ENCODE measurements at places on chromosomes 5 and 9. TPM values are rescaled to one million over a fixed set of nuclear protein-coding genes. Genes with fewer than 3 reads are reported as not detected.

DNA sequence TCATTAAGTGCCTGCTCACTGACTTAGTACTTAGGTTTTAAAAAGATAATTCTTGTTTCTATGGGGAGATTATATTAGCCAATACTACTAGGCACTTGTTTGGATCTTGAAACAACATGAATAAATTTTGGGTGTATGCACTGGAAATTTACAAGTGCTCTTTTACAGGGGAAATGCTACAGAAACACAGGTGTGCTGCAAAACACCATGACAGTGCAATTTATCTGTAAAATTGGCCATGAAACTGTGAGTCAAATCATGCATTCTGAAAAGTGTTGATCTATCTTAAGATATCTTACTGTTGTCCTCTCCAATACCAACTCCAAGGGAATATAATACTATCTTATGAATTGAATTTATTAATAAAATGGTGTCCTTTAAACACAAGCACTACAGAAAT lies 12.1 kb upstream of the PCDHB1 start:
- no peak for DNase-seq

DNA sequence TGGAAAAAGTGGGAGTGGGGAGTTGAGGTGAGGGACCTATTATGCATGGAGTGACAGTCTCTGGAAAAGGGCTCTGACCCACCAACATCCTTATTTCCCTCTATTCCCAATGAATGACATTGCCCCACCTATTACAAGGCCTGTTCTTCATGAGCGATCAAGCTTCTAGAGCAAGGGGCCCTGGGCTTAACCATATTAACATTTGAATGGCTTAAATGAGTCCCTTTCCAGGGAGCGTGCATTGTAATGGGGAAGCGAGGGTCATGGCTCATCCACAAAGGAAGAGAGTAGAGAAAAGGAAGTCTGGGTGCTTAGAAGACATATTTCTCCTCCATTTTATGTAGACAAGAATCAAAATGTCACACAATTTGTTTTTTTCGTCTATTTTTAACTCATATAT lies 255.5 kb downstream of the CAAP1 start:
- DNase-seq: no peak

- no peak for DNase-seq
These were observed 719.0 kb downstream of the PTPRD start for GRCh38 chr9:9893837-9894236.

DNA sequence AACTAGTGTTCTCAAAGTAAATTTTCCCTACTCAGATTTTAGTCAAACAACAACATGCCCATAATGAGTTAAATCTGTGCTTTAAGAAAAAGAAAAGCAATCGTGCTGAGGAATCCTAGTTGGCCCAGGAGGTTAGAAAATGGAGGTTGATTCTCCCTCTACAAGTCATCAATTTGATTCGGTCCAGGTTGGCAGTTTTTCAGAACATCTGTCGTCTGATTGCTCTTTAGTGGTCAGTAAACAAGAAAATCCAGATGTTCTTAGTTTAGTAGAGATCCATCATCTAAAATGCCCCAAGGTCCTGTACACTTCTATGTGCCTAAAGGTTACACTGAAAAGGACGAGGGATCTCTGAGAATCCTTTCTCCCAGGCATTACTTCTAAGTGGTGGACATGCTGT lies 659.2 kb downstream of the MTRR start:
- no peak for DNase-seq

DNA sequence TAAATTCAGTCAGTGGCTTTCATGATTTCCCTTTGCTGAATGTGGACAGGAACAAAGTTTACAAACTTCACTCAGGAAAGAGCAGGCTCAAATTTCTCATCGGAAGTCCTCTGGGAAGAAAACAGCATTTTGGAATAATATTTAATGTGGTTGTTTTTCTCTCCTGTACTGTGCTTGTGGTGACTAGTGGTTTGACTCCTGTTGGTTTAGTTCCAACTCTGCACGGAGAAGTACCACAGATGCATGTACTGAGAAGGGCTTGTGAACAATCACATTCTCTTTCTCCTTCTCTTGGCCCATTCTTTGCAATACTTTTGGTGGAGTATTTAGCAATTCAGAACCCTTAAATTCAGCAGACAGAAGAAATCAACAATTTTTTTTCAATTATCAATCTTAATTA lies 13.3 kb downstream of the MPDZ start:
- DNase-seq: no peak

GRCh38 chr5:122126177-122126755 lies 3.1 kb upstream of the ZNF474 start:
- peak; percentile 13 for DNase-seq

DNA sequence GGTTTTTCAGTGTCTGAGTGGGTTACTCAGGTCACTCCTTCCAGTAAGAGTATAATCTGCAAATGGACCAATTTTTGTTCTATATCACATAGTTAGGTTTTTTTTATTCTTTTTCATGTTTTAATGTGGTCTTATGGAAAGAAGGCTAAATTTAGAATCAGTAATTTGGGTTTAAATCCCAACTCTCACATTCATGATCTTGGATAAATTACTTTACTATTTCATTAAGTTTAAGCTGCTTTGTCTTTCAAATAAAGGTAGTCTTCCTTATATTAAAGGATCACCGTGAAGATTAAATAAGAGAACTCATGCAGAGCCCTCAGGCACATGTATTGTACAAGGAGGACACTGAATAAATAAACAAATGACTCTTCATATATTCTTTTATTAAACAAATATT lies 234.7 kb downstream of the SGCD start:
- no peak for DNase-seq

- DNase-seq: no peak
These were observed 68.8 kb downstream of the C9orf50 start for GRCh38 chr9:129552064-129552463.

DNA sequence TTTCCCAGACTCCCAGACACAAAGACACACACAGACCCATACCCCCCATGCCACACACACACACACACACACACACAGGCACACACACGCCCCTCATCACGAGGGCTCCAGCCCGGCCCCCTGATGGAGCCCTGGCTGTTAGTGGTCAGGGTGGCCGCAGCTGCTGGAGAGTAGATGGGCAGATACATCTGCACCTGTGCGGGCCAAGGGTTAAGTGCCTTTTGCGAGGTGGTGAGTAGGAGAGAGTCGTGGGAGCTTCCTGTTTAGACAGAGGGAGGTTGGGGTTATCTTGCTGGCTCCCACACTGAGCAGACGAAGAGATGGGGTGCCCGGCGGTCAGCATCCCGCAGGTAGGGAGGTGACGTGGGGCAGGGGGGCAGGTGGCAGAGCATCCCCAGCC lies 8.2 kb downstream of the PRRX2 start:
- no peak for DNase-seq

GRCh38 chr5:33800241-33800950 lies 91.4 kb downstream of the ADAMTS12 start:
- no peak for DNase-seq

DNA sequence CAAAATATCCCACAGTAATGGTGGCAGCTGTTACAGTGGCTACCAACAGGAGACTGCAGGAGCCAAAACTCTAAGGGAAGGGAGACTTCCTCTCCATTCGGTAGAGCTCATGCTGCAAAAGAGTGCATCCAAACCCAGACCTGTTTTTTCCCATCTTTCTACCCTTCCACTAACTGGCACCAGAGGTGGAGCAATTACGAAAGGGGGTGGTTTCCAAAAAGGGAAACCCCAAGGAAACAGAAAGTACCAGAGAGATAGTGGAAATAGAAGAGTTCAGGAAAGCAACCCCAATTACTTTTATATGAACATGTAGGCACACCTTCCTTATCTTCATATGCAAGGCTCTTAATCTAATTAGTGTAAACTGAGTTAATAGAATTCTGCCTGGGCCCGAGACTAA lies 7.3 kb upstream of the WDR41 start:
- no peak for DNase-seq

DNA sequence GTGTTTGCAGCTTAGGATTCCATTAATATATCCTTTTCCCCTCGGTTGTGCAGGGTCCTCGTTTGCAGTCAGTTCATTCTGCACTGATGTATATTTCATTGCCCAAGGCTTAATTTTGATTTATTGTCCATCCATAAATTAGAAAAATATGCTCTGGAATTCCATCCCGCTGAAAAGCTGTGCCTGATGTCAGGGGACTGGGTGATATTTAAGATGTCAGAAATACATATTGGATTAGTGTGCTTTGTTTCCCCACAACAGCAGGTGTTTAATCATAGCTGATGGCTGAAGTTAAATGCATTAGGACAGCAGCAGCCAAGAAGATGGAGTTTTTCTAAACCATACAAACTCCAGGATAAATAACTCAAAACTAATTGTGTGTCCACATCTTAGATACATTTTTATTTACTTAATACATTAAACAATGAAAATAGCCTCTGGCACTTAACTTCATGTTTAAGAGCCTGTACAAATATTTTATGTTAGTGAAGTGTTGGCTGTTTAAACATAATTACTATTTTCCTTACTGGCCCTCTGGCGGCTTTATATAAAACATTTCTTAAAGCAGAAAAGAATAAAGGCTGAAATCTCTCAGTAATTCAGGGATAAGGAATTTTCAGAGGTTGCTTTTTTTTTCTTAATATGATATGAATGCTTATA lies 170.4 kb upstream of the TBCA start:
- no peak for DNase-seq

- no peak for DNase-seq
These were observed 104.1 kb downstream of the ROR2 start for GRCh38 chr9:91845879-91846278.

- no peak for DNase-seq
These were observed 2.0 kb upstream of the MPDZ start for GRCh38 chr9:13281356-13282016.

GRCh38 chr5:11483630-11484029 lies 420.6 kb downstream of the CTNND2 start:
- DNase-seq: no peak

GRCh38 chr9:119537138-119537537 lies 167.9 kb upstream of the BRINP1 start:
- DNase-seq: no peak

DNA sequence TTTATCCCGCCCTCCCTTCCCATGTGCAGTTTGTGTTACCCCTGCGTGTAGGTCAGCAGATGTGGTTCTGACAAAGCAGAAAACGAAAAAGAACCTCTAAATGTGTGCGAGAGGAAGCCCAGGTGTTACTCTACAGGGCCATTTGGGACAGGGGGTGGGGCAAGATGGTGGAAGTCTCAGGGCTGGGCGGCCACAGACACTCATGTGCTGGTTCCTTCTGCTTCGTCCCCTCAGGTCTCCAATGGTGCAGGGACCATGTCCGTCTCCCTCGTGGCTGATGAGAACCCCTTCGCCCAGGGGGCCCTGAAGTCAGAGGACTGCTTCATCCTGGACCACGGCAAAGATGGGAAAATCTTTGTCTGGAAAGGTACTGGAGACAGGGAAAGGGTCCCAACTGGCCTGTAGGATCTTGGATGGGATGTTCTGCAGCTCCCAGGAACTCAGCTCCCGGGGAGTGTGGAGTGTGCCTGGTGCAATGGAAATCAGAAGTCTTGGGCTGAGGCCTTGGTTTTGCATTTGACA lies 49.0 kb downstream of the GSN start:
- DNase-seq: no peak

- DNase-seq: no peak
These were observed 187.9 kb downstream of the EBF1 start for GRCh38 chr5:158911693-158912363.

DNA sequence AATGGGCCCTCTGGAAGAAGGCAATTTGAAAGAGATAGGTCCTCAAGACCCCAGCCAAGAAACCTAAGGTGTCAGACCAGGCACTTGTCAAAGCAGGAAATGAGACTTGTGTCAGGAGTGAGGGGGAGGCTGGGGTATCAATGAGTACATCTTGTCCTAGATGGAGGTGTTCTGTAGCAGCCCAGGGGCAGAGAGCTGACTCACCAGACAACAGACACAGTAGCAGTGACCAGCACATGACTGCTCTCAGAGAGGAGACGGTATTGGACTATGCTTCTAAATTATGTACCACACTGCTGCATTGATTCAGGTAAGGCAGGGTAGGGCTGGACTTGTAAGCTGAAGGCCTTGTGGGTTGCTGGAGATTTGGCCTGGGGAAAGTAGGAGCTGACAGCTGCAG lies 551.2 kb upstream of the KLF4 start:
- DNase-seq: no peak

DNA sequence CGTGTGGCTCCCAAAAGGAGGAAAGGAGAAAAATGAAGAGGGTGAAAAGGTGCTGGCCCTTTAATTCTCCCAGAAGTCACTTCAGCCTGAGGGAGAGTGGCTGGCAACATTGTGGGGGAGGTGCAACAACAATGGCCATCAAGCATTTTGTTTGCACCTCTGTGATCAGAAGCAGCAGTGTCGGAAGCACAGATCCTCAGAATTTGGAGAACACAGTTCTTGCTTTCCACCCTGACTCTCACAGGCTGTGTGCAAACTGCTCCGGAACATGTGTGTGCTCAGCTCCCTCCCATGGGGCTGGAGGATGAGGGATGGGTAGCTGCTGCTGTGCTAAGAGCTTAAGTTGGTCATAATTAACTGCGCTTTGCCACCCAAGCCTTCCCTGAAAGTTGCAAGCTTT lies 127.1 kb downstream of the DPYSL3 start:
- no peak for DNase-seq

DNA sequence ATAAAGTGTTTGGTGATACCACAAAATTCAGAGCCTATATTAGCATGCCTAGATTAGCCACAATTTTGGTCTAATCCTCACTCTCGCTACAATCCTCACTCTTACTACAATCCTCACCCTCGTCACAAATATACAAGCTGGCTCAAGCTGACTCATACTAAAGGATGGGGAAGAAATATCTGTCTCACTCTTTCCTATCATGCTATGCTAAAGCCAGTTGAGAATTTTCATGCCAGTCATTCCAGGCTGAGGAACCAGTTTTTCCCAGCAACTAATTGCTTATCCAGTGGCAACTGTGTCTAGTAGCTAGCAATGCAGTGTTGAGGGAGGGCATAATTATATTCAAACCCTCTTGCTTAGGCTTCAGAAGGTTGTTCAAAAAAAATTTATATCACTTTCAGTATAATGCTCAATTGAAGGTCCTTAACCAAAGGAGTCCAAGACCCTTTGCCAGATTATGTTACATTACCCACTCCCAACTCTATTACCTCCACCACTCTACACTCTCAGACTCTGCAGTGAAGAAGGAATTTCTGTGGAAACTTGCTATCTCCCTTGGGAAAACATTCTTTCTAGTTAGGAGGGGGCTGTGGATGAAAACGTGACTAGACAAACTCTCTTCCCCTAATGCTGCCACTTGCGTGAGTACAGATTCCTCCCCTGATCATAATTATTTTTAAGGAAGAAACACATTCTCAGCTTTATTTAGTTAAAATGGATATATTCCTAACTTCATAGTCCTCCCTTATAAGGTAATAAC lies 810.3 kb upstream of the ACO1 start:
- no peak for DNase-seq

Gene SPINK7
- polyA plus RNA-seq: 0.24 TPM

Gene MYMK
- polyA plus RNA-seq: 0.37 TPM

Gene TLR4
- polyA plus RNA-seq: 9.0 TPM

Gene SPATA31C1
- not detected for polyA plus RNA-seq

Gene SMIM33
- not detected for polyA plus RNA-seq

Gene BDP1
- polyA plus RNA-seq: 51.9 TPM

Gene EIF4E1B
- polyA plus RNA-seq: not detected

Gene OTP
- not detected for polyA plus RNA-seq

Gene DNAI1
- polyA plus RNA-seq: 7.0 TPM

Gene SEMA4D
- polyA plus RNA-seq: 21.4 TPM
